HuH-7.5 (cell line): ENCODE measurements at places on chromosomes 13 and 19.

- no peak for DNase-seq
Measured at GRCh38 chr13:71754407-71754974, 112.5 kb downstream of the DACH1 start.

DNA sequence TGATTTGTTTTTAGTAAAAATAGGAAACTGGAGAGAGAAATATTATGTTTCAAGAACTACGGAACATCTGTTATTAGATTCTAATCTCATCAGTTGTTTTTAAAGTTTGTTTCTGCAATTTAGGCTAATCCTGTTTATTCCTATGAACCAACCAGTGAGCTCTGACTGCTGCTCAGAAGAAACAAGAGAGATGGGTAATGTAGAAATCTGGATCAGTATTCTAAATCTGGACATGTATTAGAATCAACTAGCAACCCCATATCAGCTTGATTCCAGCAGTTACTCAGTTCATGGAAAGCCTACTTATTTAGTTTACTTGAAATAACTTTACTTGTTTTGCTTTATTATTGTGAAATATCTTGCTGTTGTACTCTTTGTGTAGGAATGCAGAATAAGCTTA is 115.2 kb downstream of the TNFRSF19 start:
- no peak for DNase-seq

DNA sequence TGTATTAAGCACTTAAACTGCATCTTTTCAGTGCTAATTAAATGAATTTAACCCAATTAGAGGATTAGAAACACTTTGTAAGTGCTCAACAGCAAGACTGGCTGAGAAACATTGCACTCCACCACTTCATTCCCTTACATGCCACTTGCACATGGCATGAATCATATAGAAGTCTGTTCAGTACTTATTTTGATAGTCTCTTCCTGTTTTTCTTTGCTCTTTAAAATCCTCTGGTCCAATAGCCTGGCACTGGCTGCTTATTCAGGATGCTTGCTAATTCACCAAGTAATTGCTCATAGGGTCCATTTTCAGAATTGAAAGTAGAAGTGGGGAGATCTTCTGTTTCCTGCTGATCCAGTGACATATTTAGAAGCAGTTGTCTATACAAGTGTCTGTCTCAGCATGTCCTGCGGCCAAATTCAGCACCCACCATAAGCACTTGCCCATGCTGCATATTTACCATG is 900.1 kb downstream of the PCDH9 start:
- DNase-seq: no peak

- DNase-seq: no peak
Measured at GRCh38 chr13:75860935-75861334, 224.8 kb downstream of the LMO7 start.
